ENCODE measurements at places on chromosomes 5 and 9. TPM values are rescaled to one million over a fixed set of nuclear protein-coding genes. Genes with fewer than 3 reads are reported as not detected.

Gene C9orf152
- polyA plus RNA-seq, result 7.6 TPM

Gene PROB1
- 2.1 TPM for polyA plus RNA-seq

Gene LRRTM2
- 2.6 TPM for polyA plus RNA-seq

Gene PHYHD1
- polyA plus RNA-seq, result 19.0 TPM
